GM19239 (cell line): ENCODE measurements at places on chromosomes 16 and 17.
A peak's percentile ranks its signal among the peaks of the same experiment; 100 is the strongest.

DNA sequence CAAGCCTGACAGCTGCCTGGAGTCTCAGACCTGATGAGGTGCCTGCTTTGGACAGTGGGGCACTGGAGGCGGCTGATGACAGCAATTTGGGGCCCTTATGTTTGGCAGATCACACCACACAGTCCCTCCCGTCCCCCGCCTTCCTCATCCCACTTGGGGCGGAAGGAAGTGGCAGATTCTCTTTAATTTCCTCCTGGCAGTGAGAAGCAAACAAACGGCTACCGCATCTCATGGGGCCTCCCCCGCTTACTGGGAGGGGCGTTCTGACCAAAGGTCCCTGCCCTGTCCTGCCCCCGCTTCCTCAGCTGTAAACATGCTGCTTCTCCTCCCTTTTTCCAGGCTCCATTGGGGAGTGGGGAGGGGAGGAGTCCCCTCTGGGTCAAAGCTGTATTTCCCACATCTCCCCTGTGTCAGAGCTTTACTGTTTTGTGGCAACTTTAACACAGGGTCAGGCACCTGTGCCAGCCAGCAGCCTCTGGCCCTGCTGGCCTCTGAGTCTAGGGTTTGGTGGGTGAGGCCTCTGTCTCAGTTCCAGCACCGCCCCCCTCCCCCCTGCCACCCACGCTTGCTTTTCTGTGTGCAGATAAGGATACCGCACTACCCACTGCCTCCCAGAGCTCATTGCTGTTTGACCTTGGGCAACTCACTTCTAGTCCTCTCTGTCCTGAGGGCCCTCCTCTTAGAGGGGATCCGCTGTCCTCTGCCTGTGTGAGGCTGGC is 5.4 kb upstream of the NFATC3 start:
- no peak for DNase-seq

DNA sequence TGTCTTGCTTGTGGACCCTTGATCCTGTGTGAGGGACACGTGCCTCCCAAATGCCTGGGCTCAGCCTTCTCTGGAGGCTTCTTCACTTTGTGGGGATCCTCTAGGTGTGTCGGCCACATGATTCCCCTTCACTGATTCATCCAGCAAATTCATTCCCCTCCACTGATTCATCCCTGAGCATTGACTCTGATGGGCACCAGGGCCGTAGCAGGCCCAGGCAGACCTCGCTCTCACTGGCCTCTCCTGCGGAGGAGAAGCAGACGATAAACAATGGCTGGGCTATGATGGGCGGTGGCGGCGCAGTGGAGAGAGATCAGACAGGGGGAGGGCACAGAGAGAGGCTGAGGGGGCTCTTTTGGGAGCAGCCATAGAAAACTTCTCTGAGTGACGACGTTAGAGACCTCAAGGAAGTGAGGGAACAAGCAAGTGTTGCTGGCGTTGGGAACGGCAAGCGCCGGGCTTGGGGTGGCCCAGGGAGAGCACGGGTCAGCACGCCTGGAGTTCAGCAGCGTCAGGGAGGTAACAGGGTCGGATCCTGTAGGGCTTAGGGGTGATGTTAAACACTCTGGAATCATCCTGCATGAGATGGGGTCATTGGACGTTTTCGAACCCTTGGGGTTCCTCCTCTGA is 17.5 kb upstream of the RPTOR start:
- DNase-seq = no peak

DNA sequence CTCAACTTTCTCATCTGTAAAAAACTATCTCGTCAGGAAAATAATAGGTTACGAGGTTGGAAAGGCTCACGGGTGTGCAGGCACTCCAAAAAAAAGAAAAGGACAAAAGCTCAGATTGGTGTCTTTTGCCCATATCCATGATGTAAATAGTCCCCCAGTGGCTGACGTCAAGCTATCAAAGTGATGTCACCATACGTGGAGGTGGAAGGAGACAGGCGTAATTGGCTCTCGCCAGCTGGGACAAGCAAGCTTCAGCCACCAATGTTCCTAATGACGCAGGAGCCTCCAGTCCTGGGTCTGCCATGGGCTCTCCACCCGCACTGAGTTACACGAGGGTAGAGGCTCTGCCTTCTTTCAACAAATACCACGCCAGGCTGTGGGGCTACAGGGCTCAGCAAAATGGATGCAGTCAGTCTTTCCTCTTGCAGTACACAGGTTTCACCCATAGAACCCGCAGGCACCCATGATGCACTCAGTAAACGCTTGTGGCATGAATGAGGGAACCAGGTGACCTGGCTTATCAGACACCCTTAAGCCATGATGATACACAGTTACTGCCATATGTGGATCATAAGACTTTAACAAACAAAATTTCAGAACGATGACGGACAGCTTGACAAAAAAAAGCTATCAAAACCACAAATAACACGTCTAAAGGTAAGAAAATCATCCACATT is 50.5 kb downstream of the COTL1 start:
- no peak for DNase-seq

DNA sequence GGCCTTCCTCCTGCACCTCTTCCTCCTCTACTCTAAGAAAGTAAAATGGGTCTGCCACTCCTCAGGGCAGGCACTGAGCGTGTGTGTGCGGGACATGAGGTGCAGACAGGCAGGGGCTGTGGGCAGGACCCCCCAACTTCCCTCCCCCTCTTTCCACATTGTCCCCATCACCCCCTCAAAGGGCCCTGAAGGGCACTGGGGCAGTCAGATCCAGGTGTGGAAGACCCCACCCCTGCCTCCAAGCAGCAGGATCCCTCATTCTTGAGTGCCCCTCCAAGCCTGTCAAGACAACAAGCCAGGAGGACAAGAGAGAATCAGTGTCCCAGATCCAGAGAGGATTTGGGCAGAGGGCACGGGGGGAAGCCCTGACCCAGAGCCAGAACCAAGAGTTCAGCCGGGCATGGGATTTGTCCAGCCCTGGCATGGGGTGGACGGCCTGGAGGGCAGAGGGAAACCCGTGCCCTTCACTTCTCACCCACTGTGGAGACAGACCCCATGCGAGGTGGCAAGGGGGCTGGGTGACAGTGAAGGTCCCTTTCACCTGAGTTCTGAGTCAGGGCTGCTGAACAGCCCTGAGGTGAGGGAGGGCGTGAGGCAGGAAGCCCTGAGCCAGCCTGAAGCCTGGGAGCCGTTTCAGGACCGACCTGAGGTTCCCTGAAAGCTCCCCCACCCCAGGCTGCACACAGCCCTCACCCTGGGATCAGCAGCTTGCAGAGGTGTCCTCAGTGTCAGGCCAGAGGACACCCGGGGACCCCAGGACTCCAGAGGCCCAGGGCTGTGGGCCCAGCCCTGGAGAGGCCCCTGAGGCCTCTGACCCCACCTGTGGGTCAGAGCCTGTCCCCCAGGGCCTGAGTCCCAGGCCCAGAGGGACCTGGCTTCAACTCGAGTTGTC is 45.8 kb downstream of the USP22 start:
- no peak for DNase-seq

DNA sequence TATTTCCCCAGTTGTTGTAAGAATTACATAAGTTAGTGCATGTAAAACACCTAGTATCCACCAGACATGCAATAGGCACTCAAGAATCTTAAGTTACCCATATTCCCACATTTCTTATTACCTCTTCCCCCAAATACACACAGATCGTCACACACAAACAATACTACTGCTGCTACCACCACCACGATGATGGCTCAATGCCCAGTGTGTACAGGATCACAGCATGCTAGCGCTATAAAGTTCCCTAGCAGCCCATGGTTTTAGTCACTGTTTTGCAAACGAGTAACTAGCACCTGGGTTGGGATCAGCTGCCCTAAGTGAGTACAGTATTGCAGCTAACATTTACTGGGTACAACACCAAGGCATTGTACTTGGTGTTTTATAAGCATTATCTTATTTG is 411.7 kb downstream of the UTP18 start:
- DNase-seq = no peak

DNA sequence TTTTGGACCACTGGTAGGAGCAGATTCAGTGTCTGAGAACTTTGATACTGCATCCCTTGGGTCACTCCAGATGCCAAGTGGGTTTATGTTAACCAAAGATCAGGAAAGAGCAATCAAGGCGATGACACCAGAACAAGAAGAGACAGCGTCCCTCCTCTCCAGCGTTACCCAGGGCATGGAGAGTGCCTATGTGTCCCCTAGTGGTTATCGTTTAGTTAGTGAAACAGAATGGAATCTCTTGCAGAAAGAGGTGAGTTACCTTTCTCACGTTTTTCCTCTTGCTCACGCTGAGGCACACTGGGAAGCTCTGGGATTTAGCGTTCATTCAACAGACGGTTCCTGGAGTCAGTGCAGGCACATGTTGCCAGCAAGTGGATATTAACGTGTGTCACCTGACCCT is 58.0 kb downstream of the NUP88 start:
- no peak for DNase-seq

GRCh38 chr16:28192806-28193529 is 18.8 kb downstream of the XPO6 start:
- DNase-seq = peak; percentile 59

GRCh38 chr17:56160422-56160821 is 7.1 kb downstream of the ANKFN1 start:
- no peak for DNase-seq

- peak; percentile 42 for DNase-seq
Observed at GRCh38 chr16:56970934-56971767, 9.4 kb downstream of the CETP start.

GRCh38 chr17:1480747-1481465 is 11.6 kb downstream of the MYO1C start:
- DNase-seq = no peak

GRCh38 chr17:75774471-75774990 is 9.5 kb upstream of the GALK1 start:
- DNase-seq = no peak

DNA sequence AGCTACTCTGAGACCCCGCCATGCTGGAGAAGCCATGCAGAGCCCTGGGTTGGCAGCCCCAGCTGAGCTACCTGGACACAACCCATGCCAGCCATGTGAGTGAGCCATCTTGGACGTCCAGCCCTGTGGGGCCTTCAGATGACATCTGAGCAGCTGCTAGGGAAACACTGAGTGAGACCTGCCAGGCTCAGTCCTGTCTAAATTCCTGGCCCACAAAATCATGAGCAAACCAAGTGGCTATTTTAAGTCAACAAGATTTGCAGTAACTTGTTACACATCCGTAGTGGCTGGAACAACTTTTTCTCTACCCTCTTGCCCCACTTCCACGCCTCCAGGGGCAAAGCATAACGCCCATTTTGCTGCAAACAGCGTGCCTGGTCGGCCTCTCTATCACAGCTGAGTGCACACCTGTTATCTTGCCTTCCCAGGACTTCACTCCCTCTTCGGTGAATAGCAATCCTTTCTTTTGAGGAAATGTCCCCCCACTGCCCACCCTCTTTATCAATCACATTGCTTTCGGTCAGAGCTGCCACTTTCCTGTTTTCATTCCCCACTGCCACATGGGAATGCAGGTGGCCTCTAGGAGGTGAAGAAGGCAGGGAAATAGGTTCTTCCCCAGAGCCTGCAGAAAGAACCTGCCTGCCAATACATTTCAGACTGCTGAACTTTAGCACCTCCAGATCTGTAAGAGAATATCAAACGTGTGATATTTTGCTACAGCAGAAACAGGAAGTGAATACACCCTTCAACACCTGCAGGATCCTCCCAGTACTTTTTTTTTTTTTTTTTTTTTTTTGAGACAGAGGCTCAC is 7.4 kb upstream of the SCIMP start:
- no peak for DNase-seq

DNA sequence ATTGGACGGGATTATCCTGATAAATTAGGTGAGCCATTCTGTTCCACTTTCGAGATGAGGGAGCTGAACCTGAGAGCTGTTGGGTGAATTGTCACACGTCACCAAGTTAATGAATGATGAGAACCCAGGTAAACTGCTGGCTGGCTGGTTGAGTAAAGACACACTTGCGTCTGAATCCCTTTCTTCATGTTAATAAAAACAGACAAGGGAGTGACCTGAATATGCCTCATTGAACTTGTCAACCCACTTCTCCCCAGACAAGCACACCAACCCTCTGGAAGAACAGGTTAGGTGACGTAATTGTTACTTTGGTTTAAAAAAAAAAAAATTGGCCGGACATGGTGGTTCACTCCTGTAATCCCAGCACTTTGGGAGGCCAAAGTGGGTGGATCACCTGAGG is 400.9 kb upstream of the CDH5 start:
- DNase-seq = no peak

- DNase-seq = no peak
Observed at GRCh38 chr16:83843657-83844056, 35.9 kb downstream of the HSBP1 start.

DNA sequence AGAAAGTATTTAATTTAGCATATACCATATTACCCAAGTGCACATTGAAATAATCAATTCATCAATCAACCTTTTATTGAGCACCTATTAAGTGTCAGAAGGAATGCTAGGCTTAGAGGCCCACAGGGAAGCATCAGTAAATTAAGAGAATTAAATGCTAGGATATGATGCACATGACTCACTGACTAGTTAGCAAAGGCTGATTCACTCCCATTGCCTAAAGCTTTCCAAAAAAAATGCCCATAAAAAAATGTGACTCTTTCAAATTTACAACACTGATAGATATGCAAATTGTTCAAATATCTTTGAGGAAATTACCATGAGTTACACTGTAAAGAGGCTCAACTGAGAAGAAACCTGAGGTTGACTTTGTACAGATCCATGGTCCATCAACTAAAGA is 883.3 kb downstream of the CDH11 start:
- DNase-seq = no peak

DNA sequence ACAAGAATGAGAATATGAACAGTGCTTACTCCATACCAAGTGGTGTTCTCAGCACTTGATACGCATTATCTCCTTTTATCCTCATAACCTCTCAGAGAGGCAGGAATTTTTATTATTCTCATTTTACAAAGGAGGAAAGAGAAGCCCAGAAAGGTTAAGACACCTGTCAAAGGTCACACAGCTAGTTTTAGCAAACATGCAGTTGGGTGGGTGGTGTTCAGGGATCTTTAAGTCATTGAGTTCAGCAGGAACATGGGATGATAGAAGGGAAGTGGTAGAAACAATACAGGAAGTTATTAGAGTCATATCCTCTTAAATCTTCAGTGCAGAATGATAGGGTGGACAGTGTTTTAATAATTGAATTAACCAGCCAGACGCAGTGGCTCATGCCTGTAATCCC is 95.4 kb downstream of the IRX3 start:
- DNase-seq = no peak

GRCh38 chr16:58024486-58025350 is 836 bp upstream of the MMP15 start:
- DNase-seq = no peak

- DNase-seq = no peak
Observed at GRCh38 chr16:68935008-68935407, 91.7 kb downstream of the TANGO6 start.

- DNase-seq = no peak
Observed at GRCh38 chr17:7947651-7948050, 15.6 kb downstream of the CNTROB start.

- no peak for DNase-seq
Observed at GRCh38 chr17:78665952-78666920, 89.0 kb upstream of the DNAH17 start.
